ENCODE measurements at places on chromosomes 13 and 19. TPM values are rescaled to one million over a fixed set of nuclear protein-coding genes. Genes with fewer than 3 reads are reported as not detected.

The FXYD1 gene
- 30.6 TPM for total RNA-seq

- no peaks in the 10 kb centered on the region for H3K27me3 ChIP-seq
- H3K4me1 ChIP-seq, result no peaks in the 10 kb centered on the region
- H3K27ac ChIP-seq, result peak within 1 kb of the TSS; percentile 67
- peak; percentile 53 for DNase-seq
- H3K4me3 ChIP-seq, result peak within 1 kb of the TSS; percentile 69
Measured at GRCh38 chr19:2015608-2015950, at the start of gene BTBD2. Gene BTBD2, minus strand, starts transcription at chr19:2015714. Its CDS starts 11 bp downstream, at chr19:2015703.

GRCh38 chr13:28056970-28057712, 43.2 kb downstream of the FLT3 start:
- H3K4me3 ChIP-seq, result no peak overlapping the region
- H3K27ac ChIP-seq, result no peak overlapping the region
- peaks cover 3% of the 10 kb centered on the region for H3K27me3 ChIP-seq
- H3K4me1 ChIP-seq, result no peaks in the 10 kb centered on the region

The LMTK3 gene
- 10.2 TPM for total RNA-seq

DNA sequence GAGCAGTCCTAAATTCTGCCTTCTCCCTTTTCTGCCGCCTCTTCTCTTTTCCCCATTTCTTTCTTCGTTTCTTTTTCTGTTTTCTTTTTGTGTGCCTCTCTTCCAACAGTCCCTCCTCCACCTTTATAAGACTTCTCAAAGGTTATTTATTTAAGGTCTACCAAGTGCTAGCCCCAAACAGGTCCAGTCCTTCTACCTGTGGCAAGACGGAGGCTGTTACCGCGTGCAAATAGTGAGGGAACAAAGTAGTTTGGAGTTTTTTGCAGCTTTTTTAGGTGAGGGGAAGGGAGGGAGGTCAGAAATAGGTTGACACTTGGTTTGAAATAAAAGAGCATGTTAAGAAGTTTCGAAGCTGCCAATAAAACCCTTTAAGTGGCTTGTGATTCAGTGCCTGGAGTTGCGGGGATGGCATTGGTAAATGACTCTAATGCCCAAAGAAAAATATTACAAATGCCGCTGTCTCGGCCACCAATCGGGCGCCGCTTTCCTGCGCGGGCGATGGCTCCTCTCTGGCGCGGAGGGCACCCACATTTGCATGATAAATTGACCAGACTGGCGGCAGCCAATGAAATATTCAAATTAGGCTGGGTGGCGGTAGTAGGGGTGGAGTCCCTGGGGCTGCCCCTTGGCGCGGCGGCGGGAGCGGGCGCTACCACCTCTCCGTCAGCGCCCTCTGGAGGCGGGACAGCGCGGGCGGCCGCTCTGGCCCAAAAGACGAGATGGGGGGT, 7.5 kb upstream of the TSHZ3 start:
- H3K4me3 ChIP-seq, result no peak overlapping the region
- no peak for DNase-seq
- H3K27me3 ChIP-seq, result no peaks in the 10 kb centered on the region
- no peaks in the 10 kb centered on the region for H3K4me1 ChIP-seq
- H3K27ac ChIP-seq, result no peak overlapping the region
- no peaks in the 10 kb centered on the region for H3K36me3 ChIP-seq

GRCh38 chr19:43372462-43372861, 19.0 kb downstream of the CD177 start:
- no peak for DNase-seq
- no peak overlapping the region for H3K27ac ChIP-seq
- no peaks in the 10 kb centered on the region for H3K4me1 ChIP-seq
- H3K36me3 ChIP-seq, result no peaks in the 10 kb centered on the region

- H3K36me3 ChIP-seq, result no peaks in the 10 kb centered on the region
- no peak overlapping the region for H3K27ac ChIP-seq
- H3K27me3 ChIP-seq, result no peaks in the 10 kb centered on the region
- no peaks in the 10 kb centered on the region for H3K4me1 ChIP-seq
- H3K4me3 ChIP-seq, result no peak overlapping the region
Measured at GRCh38 chr19:19417046-19417445, 11.6 kb downstream of the GATAD2A start.

The PTGER1 gene
- total RNA-seq, result not detected

The FOSB gene
- 6.4 TPM for total RNA-seq

DNA sequence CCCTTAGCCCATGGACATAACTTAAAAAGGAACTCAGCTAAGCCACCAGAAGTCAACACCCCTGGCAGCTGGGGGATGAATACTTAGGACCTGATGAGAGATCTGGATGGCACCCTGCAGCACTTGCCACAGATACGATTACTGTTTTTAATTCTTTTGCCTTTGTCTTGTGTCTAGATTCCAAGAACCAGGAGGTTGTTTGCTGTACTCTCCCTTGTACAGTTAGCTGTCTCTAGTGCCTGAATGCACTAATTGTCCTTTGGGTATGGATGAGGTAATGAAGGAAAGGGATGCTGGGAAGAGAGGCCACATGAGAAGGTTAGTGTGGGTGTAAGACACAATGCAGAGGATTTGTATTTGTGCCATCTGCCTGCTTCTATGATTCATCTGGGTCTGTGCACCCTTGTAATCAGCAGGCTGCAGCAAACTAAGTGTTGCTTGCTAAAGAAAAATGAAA, 385.8 kb downstream of the KCNRG start:
- no peaks in the 10 kb centered on the region for H3K4me1 ChIP-seq
- no peaks in the 10 kb centered on the region for H3K27me3 ChIP-seq
- no peak overlapping the region for H3K27ac ChIP-seq
- DNase-seq, result no peak
- H3K36me3 ChIP-seq, result no peaks in the 10 kb centered on the region

DNA sequence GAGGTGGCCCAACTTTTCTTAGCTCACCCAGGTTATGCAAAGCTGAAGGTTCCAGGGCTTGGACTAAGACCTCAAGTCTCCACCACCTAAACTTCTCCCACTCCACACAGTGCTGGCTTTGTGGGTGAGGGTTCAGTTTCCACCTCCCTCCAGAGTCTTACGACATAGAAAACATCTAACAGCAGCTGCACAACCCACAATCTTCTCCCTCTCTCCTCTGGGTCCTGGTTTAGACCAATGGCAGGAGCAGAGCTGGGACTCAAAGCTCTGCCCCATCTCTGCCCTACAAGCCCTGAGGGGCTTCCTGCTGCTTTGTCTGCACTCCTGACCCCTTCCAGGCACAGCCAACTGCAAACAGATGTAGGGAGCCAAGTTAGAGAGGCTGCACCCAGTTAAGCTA, 16.0 kb downstream of the IRGC start:
- H3K36me3 ChIP-seq, result peaks cover 15% of the 10 kb centered on the region
- H3K4me1 ChIP-seq, result no peaks in the 10 kb centered on the region
- no peaks in the 10 kb centered on the region for H3K27me3 ChIP-seq
- DNase-seq, result no peak
- no peak overlapping the region for H3K27ac ChIP-seq

DNA sequence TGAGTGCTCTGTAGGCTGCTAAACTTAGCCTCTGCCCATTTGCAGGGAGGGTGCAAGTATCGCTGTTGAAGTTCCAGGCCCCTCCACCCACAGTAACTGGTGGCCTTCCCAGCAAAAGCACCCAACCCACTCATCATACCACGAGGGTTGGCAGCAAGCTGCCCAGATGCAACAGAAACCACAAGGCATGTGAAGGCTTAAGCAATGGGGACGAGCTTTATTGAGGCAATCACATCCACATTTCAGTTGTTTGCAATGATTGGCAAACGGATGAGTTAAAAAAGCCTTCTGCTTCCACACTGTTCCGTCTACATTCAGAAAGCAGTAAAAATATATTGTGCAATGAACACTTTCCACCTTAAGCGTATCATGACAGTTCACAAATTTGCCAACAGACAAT, 10.3 kb downstream of the GJB6 start:
- no peak for DNase-seq
- H3K4me1 ChIP-seq, result no peaks in the 10 kb centered on the region
- H3K27ac ChIP-seq, result no peak overlapping the region
- H3K4me3 ChIP-seq, result no peak overlapping the region
- H3K27me3 ChIP-seq, result no peaks in the 10 kb centered on the region

- no peaks in the 10 kb centered on the region for H3K27me3 ChIP-seq
- no peak overlapping the region for H3K27ac ChIP-seq
- no peaks in the 10 kb centered on the region for H3K4me1 ChIP-seq
- no peaks in the 10 kb centered on the region for H3K36me3 ChIP-seq
- no peak for DNase-seq
Measured at GRCh38 chr13:41352935-41353840, 42.1 kb downstream of the NAA16 start.

The SAE1 gene
- total RNA-seq, result 73.0 TPM

DNA sequence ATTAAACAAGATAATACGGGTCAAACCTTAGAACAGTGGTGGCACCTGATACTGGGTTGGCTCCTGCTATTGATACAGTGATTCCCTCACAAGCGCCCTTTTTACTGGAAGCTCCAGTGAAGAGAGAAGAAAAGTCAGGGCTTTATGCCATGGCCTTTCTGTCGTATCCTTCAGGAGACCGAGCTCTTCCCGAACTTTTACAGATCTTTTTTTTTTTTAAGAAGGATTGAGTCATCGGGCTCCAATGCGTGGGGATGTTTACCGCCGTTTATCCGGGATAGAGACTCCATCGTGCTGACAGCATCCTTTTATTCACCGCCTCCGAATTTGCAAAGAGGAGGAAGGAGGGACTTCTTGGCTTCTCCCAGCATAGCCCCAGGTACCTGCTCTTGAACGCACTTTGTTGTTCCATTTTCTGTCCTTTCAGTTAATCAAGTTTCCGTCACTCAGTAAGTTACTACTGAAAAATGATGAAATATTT, 574 bp downstream of the ZNF227 start:
- DNase-seq, result peak; percentile 7
- H3K4me3 ChIP-seq, result peak overlapping the region; percentile 73
- H3K27me3 ChIP-seq, result no peaks in the 10 kb centered on the region
- H3K27ac ChIP-seq, result peak overlapping the region; percentile 87
- no peaks in the 10 kb centered on the region for H3K4me1 ChIP-seq

DNA sequence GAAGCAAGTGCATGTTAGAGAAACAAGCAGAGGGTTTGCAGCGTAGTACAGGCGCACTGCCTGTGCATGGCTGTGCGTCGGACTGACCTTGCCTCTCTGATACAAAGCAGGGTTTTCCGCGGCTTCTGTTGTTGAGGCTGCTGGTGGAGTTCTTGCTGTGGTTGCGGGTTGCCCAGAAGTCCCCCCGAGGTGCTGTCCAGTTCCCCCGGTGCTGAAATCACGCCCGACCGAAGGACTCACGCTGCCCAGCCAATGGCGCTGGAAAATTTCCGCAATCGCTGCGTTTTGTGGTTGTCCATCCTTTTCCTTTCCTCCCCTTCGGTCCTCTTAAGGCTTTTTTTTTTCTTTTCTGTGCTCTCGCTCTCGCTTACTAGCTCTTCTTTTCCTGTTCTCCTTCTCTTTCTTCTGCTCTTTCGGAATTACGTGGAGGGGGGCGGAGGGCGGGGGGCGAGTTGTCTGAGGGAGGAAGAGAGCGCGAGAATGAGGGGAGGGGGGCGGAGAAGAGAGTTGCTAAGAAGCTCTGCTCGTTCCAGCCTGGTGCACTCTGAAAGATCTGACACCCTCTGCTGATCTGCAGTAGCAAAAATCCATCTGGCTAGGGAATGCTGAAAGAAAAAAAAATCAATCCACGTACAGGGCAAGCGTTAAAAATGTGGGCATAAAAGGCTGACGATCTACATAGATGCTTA, at the start of gene SLITRK1:
Gene SLITRK1 (minus strand): TSS at position 558 of the 689 bp plus-strand sequence. CDS start 967 bp downstream, outside the sequence.
- H3K27ac ChIP-seq, result no peak within 1 kb of the TSS
- no peaks in the 10 kb centered on the region for H3K4me1 ChIP-seq
- H3K36me3 ChIP-seq, result no peaks in the 10 kb centered on the region
- no peak for DNase-seq
- no peak within 1 kb of the TSS for H3K4me3 ChIP-seq
- H3K27me3 ChIP-seq, result peaks cover 14% of the 10 kb centered on the region

The IGFL3 gene
- not detected for total RNA-seq

The CLEC17A gene
- total RNA-seq, result 0.14 TPM

DNA sequence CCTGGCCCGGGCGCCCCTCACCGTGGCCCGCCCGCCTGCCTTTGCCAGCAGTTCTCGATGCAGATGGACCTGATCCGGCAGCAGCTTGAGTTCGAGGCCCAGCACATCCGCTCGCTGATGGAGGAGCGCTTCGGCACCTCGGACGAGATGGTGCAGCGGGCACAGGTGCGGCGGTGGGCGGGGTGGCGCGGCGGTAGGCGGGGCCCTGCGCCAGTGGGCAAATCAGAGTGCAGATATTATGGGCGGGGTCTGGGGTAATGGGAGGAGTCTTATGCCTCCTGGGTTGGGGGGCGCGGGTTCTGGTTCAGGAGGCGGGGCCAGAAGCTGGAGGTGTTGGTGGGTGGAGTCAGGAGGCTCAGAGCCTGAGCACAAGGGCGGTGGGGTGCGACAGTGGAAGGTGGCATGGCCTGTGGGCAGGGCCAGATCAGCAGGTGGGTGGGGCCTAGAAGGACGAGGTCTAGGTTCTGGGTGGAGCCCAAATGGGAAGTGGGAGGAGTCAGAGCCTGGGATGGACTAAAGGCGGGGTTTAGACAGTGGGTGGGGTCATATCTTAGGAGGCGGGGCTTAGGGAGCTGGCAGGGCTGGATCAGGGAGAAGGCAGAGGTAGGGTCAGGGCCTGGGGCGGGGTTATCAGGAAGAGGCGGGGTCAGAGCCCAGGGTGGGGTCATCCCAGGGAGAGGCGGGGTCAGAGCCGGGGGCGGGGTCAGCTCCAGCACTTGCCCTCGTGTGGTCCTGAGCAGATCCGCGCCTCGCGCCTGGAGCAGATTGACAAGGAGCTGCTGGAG, 5.6 kb downstream of the APC2 start:
- H3K4me3 ChIP-seq, result no peak overlapping the region
- H3K27me3 ChIP-seq, result peaks cover 43% of the 10 kb centered on the region
- H3K4me1 ChIP-seq, result peaks cover 4% of the 10 kb centered on the region
- no peak overlapping the region for H3K27ac ChIP-seq
- DNase-seq, result no peak

DNA sequence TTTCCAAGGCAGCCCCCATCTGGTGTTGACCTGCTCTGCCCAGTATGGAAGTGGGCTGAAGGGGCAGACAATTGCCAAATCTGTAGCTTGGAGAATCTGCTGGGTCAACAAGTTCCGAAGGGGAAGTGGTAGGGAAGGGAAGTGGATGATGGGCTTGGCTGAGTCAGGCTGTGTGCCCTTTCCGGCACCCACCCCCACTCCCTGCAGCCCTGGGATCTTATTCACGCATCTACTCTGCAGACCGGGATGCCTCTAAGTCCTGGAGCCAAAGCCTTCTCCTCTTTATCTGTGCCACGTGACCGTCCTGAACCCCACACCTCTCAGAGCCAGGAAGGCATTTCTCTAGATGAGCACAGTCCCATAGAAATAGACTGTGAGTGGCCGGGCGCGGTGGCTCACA, 7.5 kb upstream of the C5AR2 start:
- H3K36me3 ChIP-seq, result no peaks in the 10 kb centered on the region
- no peaks in the 10 kb centered on the region for H3K27me3 ChIP-seq
- no peaks in the 10 kb centered on the region for H3K4me1 ChIP-seq
- DNase-seq, result no peak

DNA sequence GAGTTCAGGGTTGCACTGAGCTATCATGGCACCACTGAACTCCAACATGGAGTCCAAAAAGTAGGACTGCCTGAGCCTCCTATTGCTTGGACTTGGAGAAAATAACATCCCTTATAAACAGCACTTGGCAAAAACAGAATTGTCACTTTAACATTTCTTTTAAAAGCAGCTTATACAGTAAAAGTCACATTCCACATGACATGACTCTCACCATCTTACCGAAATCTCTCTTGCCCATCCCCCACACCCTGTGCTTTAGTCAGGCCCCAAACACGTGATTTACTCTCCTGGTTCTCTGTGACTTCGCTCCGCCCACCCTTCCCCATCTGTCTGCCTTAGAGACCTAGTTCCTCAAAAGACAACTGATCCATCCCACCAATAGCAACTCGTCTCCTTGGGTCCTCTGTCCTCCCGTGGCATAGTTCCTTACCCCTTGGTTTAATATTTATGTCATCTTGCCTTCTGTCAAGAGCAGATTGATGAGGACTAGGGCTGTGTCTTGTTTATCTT, 4.6 kb downstream of the SAFB start:
- H3K4me3 ChIP-seq, result no peak overlapping the region
- H3K36me3 ChIP-seq, result peaks cover 5% of the 10 kb centered on the region
- H3K27me3 ChIP-seq, result no peaks in the 10 kb centered on the region
- DNase-seq, result no peak

The HAUS5 gene
- total RNA-seq, result 17.5 TPM

The ZNF836 gene
- total RNA-seq, result 14.1 TPM

Data from prostate gland (tissue), 2 donors.